ENCODE measurements at places on chromosomes 5 and 9.
A peak's percentile ranks its signal among the peaks of the same experiment; 100 is the strongest.

GRCh38 chr5:180486636-180487149, 7.5 kb upstream of the CNOT6 start:
- no peak for DNase-seq

DNA sequence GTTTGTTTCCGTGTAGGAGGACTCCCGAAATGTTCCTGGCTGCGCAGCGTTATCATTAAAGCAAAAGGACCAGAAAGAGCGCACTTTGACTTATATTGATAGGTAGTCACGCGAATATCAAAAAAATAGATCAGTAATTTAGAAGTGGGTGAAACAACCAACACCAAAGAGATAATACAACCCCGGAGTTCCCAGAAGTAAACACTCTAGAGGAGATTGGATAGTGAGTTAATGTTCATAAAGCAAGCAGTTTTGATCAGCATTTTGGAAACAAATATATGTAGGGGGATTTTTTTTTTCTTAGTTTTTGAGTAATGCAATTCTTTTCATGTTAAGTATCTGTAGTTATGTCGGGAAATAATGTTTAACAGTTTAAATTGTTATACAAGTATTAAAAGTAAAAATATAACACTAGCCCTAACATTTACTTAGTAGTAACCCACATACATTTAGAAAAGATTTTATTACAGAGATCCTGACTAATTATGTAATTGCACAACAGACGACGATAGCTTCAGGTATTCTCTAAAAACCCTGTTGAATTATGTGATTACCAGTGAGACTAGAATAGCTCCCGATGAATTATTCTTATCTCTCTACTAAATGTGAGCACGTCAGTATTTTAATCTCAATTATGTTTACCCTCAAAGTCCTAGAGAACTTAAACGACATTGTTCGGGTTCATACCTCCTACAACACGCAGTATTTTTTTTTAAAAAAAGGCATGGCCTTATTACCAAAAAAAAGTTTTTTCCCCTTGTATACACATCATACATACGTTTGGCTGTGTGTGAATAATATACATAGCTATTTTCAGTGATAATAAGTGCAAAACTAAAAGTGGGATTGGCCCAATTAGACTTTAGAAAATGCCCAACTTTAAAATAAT, 9.4 kb upstream of the NFIB start:
- DNase-seq = no peak

- DNase-seq = no peak
Measured at GRCh38 chr5:143879646-143880045, 67.7 kb downstream of the HMHB1 start.

GRCh38 chr5:173202266-173202875, 32.6 kb downstream of the NKX2-5 start:
- peak; percentile 10 for DNase-seq

GRCh38 chr9:98915599-98915998, 28.1 kb upstream of the COL15A1 start:
- DNase-seq = no peak

- DNase-seq = no peak
Measured at GRCh38 chr9:15121630-15122029, 185.4 kb downstream of the TTC39B start.

- peak; percentile 71 for DNase-seq
Measured at GRCh38 chr5:72476721-72477120, 30.5 kb downstream of the ZNF366 start.

DNA sequence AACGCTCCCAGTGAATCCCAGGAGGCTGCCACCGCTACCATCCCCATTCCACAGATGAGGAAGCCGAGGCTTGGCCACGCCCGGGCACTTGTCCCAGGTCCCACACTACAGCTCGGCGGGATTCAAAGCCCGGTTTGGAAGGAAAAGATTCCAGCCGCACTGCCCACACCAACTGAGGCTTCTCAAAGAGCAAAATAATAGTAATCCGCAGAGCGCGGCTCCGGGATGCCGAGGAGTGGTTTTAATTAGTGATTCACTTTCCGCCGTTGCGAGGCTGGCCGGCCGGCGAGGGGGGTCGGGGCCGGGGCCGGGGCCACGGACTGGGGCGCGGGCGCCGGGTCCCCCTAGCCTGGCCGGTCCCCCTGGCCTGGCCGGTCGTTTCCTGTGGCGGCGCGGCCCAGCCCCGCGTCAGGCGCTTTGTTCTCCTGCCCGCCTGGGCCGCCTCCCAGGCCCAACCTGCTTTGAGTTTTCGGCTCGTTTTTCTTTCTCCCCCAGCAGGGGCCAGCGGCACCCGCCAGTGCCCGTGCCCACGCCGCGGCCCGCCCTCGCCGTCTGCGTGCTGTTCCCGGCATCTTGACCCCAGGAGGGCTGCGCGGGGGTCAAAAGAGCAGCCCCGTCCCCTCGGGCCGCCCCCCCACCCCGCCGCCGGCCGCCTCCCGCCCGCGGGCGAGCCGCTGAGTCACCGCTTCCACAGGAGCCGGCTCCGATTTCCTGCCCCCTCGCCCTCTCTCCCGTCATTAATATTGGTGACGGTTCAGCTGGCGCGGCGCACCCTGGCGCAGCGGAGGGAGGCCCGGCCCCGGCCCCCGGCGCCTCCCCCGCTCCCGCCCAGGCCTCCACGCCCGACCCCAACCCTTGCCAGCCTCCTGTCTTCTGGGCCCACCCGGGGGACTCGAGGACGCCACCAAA, 31.2 kb downstream of the FGF18 start:
- peak; percentile 37 for DNase-seq

- no peak for DNase-seq
Measured at GRCh38 chr9:36725777-36726356, 153.2 kb downstream of the MELK start.

- no peak for DNase-seq
Measured at GRCh38 chr5:176906126-176906525, 7.0 kb upstream of the HK3 start.

GRCh38 chr9:34379334-34380033, 2.8 kb upstream of the MYORG start:
- DNase-seq = peak; percentile 91

DNA sequence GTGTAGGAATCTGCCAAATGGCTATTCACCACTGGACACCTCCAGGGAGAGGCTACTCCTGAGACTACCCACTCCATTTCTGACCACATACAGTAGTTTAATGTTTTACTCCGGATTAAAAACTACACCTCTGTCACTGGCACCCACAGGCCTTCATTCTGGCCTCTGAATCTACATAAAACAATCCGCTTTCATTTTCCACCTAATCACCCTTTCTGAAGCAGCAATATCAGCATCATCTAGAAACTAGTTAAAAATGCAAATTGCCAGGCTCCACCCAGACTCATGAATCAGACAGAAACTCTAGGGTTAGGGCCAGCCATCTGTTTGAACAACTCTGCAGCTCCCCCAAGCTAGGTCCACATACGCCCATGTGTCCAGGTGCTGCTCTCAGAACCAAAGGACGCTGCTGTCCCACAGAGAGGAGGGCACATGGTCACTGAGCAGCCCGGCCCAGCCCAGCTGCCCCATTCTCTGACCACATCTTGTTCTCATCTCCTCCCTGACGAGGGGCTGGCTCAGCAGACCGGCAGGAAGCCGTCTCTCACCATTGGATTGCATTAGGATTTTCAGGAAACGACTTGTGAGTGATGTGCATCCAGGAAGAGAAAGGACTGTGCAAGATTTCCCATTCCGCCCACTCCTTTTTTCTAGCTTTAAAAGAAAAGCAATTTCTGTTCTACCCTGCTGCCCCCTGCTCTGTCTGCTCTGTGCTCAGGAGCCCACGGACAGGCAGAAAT, 34.7 kb downstream of the ADAM19 start:
- DNase-seq = peak; percentile 57

GRCh38 chr9:91111226-91111625, 250.5 kb downstream of the AUH start:
- no peak for DNase-seq

DNA sequence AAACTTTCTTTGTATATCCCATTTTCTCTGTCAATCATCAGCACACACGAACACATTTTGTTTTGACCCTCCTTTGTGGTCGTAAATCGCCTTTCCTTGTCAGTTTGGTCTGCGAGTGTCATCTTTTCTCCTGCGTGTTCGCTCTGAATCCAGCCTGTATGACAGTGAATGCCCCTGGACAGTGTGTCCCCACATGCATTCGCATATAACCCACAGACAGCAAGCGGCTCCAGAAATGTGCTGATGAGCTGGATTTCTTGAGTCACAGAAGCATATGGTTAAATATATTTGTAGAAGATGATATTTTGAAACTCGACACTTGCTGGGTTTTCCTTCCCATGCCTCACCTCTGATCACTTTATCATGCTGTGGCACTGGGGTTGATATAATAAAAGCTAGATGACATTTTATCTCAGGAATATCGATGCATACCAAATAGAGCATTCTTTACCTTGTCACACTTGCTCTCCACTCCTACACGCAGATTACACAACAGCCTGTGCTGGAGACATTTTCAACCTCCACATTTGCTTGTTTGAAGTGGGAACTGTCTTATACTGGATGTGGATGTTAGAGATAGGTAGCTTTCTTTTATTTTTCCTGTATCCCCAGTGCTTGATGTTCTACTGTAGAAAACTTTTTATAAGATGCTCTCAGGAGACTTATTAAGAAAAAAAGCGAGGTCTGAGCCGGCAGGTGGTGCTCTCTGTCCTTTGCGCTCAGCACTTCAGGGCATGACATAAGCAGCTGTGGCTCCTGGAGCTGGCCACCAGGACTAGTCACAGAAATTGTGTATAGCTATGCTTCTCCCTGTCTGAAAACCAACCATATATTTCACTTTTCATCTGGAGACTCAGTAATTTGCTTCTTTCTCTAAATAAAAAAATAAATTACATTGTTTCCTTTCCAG, 215.1 kb downstream of the SH3GL2 start:
- no peak for DNase-seq

DNA sequence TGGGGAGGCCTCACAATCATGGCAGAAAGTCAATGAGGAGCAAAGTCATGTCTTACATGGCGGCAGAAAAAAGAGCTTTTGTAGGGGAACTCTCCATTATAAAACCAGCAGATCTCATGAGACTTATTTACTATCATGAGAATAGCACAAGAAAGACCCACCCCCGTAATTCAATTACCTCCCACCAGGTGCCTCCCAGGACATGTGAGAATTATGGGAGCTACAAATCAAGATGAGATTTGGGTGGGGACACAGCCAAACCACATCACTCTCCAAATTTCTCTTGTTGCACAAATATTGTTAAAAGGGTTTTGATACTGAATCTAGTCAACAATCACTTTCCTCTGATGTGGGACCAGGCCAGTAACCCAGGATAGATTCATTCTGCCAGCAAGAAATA, 1176.1 kb downstream of the CDH9 start:
- DNase-seq = no peak

DNA sequence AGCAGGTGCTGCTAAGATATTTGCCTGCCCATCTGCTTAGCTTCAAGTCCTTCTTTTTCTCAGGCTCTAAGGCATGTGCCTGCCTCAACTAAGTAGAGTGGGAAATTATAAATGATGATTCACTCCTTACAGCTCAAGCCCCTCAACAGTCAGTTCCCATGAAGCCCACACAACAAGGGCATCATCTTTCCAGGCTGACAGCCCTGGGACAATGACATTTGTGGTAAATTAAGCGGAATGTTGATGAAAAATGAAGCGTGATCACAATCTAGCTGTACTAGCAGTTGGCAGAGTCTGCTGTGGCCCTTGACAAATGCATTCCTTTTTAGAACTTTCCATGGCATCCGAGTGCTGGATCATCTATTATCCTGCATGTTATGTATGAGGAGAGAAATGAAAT, 548.6 kb downstream of the KIF4B start:
- DNase-seq = no peak

- peak; percentile 43 for DNase-seq
Measured at GRCh38 chr5:111680737-111681413, 76.1 kb downstream of the NREP start.

DNA sequence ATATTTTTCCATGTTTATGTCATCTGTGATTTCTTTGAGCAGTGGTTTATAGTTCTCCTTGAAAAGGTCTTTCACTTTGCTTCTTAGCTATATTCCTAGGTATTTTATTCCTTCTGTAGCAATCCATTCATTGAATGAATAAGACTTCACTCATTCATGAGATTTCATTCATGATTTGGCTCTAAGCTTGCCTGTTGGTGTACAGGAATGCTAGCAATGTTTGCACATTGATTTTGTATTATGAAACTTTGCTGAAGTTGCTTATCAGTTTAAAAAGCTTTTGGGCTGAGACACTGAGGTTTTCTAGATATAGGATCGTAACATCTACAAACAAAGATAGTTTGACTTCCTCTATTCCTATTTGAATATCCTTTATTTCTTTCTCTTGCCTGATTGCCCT, 15.9 kb downstream of the RLN2 start:
- no peak for DNase-seq

- DNase-seq = no peak
Measured at GRCh38 chr5:78211052-78211451, 83.4 kb downstream of the AP3B1 start.

- peak; percentile 51 for DNase-seq
Measured at GRCh38 chr5:159907689-159908590, 8.3 kb upstream of the ADRA1B start.

- DNase-seq = no peak
Measured at GRCh38 chr5:51378448-51379330, 4.6 kb upstream of the ISL1 start.

DNA sequence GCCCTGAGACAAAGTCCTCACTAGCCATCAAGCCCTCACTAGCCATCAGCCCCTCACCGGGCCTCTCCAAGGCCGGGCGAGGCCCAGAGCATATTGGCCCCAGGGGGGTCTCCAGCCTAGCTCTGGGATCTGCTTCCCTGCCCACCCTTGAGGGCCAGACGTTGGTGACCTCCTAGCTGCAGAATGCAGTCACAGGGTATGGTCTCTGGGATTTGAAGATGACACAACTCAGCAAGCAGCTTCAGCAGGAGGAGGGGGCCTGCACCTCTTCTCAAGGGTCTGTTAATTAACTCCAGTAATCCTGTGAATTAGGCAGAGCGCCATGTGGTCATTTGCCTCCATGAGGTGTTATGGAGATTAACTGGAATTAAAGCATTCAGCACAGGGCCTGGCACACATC, 116.9 kb upstream of the SPOCK1 start:
- DNase-seq = no peak

DNA sequence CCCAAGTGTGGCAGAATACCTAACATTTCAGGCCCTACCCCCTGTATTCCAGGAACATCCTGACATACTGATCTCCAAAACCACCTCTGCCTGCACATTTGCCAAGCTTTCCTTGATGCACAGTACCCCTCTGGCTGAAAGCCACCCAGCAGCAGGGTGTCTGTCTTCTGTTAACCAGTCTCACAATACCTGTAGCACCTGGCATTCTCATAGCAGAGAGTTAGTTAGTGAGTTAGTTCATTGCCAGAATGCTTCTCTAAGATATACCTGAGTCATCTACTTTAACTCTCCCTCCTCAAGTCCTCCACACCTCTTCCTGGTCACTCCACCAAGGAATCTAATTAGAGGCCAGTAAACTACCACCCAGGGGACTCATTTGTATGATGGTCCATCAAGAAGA, 46.1 kb upstream of the IL7R start:
- no peak for DNase-seq
